ENCODE measurements at places on chromosomes 11 and 22. TPM values are rescaled to one million over a fixed set of nuclear protein-coding genes. Genes with fewer than 3 reads are reported as not detected.

Gene FAT3
- total RNA-seq, result under 0.01 TPM

Gene BRSK2
- total RNA-seq, result 0.10 TPM

Gene MYBPC3
- 0.21 TPM for total RNA-seq

Gene CCDC15
- total RNA-seq, result 1.4 TPM

All from mononuclear cell (primary cell).